ENCODE measurements at places on chromosomes 1 and 21.

DNA sequence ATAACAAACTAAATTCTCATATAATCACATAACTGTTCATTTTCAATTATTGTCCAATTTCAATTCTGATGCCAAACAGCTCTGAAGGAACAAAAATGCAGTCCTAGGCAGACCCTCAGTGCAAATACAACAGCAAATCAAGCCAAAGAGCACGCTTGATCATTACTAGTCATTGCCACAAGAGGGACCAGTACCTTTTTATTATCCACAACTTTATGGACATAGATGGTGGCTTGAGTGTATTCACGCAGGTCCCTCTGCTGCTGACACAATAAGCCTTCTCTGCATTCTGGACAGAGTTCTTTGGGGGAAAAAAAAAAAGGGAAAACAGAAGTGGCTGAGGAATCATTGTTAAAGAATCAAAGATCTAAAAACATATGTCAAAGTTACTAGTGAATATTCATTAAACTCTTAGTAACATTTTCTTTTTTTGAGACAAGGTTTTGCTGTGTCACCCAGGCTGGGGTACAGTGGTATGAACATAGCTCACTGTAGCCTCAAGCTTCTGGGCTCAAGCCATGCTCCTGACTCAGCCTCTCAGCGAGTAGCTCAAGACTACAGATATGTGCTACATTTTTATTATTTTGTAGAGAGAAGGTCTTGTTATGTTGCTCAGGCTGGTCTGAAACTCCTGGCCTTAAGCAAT, 34.3 kb upstream of the RAP1GAP start:
- no peak for DNase-seq

- no peak for DNase-seq
These were observed 210.6 kb upstream of the COA6 start for GRCh38 chr1:234162661-234163060.

- DNase-seq = no peak
These were observed 1.5 kb upstream of the RALGPS2 start for GRCh38 chr1:178723546-178723945.

DNA sequence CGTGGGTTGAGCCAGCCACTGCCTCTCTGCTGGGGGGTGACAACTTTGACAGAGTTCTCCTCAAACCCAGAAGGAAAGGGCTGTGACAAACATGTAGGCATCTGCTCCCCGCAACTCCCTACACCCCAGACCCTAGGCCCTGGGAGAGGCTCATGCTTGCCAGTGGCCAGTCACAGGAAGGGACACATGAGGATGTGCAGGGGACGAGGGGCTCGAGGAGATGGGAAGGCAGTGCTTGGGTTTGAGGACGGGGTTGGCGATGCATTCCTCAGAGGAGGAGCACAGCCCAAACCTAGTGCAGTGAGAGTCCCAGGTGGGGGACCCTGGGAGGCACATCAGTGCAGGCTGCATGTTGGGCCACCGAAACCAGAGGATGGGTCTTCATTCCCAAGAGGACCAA, 62.1 kb downstream of the STUM start:
- DNase-seq = no peak

GRCh38 chr1:213858581-213858980, 129.2 kb upstream of the PROX1 start:
- DNase-seq = no peak

DNA sequence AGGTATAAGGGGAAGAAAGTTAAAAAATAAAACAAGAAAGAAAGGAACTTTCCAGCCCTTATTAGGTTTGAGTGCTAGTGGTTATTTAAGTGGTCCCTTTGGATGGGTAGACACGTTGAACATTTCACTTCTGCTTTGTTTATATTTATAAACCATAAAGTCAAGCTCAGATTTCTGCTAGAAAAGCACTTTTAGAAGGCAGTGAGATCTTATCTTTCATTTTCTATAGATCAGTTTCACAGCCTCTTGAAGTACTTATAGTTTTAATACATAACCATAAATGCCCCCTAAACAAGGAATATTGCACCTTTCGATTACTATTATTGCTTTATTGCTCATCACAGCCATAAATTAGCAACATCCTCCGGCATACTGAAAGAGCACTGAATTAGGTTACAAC, 446.8 kb upstream of the PLXNA2 start:
- no peak for DNase-seq

DNA sequence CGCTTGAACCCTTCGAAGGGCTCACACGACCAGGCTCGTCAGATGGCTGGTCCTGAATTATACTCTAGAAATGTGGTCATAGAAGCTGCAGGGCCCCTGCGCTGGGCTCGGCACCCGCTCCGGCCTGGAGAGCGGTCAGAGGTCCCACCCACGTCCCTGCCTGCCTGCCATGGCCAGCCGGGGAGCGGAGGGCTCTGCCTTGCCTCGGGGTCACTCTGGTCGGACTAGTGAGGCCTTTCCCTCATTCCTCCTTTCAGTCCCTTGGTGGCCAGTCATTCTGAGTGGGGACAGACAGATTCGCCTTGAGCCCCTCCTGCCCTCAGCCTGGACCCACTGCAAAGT, 529 bp upstream of the MARCKSL1 start:
- no peak for DNase-seq

DNA sequence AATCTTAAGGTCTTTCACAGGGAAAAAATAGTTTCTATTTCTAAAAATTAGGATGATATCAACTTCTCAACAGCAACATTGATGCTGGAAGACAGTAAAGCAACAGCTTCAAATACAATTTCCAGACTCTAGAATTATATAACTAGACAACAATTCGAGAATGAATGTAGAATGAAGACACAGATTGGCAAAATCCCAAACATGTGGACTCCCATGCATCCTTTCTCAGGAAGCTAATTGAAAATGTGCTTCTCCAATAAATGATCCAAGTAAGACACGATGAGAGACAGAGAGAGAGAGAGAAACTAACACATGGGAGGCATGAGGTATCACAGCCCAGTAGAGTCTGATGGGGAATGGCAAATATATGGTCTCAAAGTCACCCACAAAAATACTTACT, 21.5 kb upstream of the SIM2 start:
- no peak for DNase-seq

GRCh38 chr21:18370301-18370700, 33.3 kb downstream of the TMPRSS15 start:
- no peak for DNase-seq

DNA sequence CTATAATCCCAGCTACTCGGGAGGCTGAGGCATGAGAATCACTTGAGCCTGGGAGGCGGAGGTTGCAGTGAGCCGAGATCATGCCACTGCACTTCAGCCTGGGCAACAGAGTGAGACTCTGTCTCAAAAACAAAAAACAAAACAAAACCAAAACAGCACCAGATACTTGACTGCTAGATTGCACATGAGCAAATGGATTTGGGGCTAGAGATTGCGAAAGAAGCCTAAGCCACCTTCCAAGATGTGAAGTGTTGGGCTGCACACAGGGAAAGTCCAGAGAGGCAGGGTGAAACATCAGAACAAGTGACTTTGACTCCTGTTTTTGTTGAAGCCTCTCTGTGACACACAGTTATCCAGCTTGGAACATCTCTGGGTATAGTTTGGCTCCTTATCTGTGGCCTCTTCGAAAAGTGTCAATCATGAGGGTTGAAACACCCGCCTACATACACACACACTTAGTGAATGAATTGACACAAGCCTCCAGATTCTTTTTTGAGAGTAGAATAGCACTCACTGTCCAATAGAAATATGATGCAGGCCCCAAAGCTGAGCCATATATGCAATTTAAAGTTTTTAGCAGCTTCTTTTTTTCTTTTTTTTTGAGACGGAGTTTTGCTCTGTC, 34.2 kb upstream of the GPR137B start:
- no peak for DNase-seq
